Activated naive CD8-positive, alpha-beta T cell treated with anti-CD3 and anti-CD28 coated beads, Interleukin-2, amount 50 U/mL, for 24 hours (primary cell): ENCODE measurements at places on chromosomes 4 and X.
A peak's percentile ranks its signal among the peaks of the same experiment; 100 is the strongest.

DNA sequence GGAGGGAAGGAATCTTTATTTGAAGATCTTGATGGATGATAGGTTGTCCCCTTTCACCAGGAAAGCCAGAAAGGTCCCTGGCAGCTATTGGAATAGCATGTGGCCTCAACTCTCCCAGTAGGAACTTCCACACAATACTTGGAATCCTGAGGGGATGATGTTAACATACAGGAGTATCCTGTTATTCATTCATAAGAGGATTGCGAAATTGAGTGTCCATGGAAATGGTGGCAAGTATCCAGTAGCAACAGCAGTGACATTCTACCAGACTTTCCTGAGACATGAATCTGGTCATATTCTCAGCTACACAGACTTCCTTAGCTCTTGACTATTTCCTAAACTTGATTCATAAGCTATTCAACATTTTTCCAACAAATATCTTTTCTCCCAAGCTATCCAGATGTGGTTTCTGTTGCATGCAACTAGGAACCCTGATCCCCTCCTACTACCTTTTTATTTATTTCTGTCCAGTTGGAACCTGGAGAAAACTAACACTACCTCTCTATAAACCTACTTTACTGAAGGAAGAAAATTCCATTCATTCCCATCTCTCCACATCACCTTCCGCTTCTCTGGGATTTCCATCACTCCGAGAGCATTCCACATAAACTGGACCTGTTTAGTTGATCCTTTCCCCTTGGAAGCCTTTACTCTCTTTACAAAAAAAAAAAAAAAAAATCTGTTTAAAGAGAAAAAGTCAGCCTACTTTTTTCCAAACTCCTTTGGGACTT, 101.8 kb downstream of the ANXA5 start:
- peaks cover 7% of the 10 kb centered on the region for H3K27me3 ChIP-seq
- peaks cover 6% of the 10 kb centered on the region for H3K4me1 ChIP-seq
- H3K27ac ChIP-seq: no peak overlapping the region
- no peak overlapping the region for H3K4me3 ChIP-seq
- DNase-seq: no peak

DNA sequence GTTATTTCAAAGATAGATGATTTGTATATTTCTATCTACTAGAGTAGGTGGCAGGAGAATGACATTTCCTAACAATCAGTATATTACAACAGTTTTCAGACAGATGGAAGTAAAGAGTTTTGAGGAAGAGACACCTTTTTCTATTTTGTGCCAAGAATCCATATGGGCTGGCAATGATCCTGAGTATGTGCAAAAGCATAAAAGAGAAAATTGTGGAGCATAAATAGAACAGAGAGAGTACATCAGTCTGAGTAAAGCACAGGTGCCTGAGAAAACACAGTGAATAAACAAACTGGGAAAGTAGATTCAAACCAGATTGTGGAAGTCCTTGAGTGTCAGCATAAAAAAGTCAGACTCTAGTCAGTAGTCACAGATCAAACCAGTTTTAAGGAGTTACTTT, 96.8 kb upstream of the WDR44 start:
- H3K4me1 ChIP-seq: no peaks in the 10 kb centered on the region
- no peaks in the 10 kb centered on the region for H3K36me3 ChIP-seq
- H3K27ac ChIP-seq: no peak overlapping the region
- H3K27me3 ChIP-seq: no peaks in the 10 kb centered on the region
- H3K4me3 ChIP-seq: no peak overlapping the region
- DNase-seq: no peak

- H3K4me1 ChIP-seq: no peaks in the 10 kb centered on the region
- DNase-seq: no peak
- H3K4me3 ChIP-seq: no peak overlapping the region
- no peaks in the 10 kb centered on the region for H3K27me3 ChIP-seq
- no peaks in the 10 kb centered on the region for H3K36me3 ChIP-seq
Measured at GRCh38 chrX:131359611-131360010, 70.5 kb upstream of the IGSF1 start.

DNA sequence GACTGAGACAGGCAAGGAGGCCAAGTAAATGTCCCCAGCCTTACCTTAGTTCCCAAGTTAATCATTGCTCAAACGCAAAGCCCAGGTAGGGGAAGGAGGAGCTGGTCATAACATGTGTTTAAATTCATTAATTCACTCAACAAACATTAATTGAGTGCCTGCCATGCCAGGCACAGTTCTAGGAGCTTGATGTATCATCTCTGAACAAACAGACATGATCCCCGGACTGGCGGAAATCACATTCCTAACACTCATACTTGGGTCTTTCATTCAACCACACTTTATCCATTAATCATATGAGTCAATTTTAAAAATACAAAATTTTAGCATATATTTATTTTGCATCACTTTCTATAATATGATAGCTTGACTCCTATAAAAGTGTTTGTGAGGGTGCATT, 335.3 kb upstream of the NOCT start:
- H3K27me3 ChIP-seq: peaks cover 18% of the 10 kb centered on the region
- no peaks in the 10 kb centered on the region for H3K4me1 ChIP-seq
- no peak overlapping the region for H3K4me3 ChIP-seq

- H3K36me3 ChIP-seq: peaks cover 19% of the 10 kb centered on the region
- DNase-seq: peak; percentile 79
- no peaks in the 10 kb centered on the region for H3K27me3 ChIP-seq
- peak within 1 kb of the TSS; percentile 85 for H3K4me3 ChIP-seq
- H3K4me1 ChIP-seq: peaks cover 39% of the 10 kb centered on the region
Measured at GRCh38 chrX:153333821-153334653, at the start of gene ZNF275. Gene ZNF275 (plus strand): TSS chrX:153334153. CDS start chrX:153336680, 2,527 bp downstream.

GRCh38 chr4:86831262-86832130, 17.7 kb downstream of the SLC10A6 start:
- no peak for DNase-seq
- H3K36me3 ChIP-seq: no peaks in the 10 kb centered on the region
- H3K4me3 ChIP-seq: no peak overlapping the region
- no peaks in the 10 kb centered on the region for H3K4me1 ChIP-seq
- no peaks in the 10 kb centered on the region for H3K27me3 ChIP-seq

- H3K27ac ChIP-seq: peak overlapping the region; percentile 98
- H3K36me3 ChIP-seq: peaks cover 11% of the 10 kb centered on the region
- H3K27me3 ChIP-seq: no peaks in the 10 kb centered on the region
- no peak for DNase-seq
- peak overlapping the region; percentile 92 for H3K4me3 ChIP-seq
Measured at GRCh38 chr4:152537881-152538280, 2.0 kb upstream of the FBXW7 start.

DNA sequence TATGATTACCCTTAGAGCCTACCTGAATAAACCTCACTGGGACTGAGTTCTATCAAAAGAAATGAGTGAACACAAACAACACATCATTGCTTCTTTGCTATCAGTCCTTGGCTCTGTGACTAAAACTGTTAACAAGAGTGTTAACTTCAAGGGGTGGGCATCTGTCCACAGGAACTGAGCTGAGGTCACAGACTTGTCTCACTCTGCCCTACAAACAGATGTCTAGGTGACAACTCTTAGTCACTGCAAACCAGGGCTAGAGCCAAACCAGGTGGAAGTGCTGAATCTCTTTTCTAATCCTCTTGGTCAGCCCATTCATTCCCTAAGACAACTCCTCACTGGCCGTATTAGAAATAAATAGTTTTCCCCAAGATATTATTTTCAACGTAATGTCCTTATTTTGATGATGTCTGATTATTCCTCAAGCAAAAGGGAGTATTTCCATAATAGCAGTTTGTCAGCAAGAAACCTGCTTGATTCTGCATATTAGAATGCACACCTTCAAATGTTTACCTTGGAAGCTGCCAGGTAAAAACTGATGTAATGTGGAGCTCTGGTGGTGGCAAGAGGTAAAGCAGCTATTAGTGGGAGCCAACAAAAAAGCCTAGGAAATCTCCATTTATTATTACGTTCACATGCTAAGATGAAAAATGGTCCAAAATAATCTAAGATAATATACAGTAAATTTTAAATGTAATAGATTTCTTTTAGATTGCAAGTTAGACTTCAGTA, 4.0 kb downstream of the COL25A1 start:
- peaks cover 15% of the 10 kb centered on the region for H3K4me1 ChIP-seq
- H3K27me3 ChIP-seq: peaks cover 48% of the 10 kb centered on the region
- H3K27ac ChIP-seq: no peak overlapping the region
- H3K4me3 ChIP-seq: no peak overlapping the region
- H3K36me3 ChIP-seq: no peaks in the 10 kb centered on the region

DNA sequence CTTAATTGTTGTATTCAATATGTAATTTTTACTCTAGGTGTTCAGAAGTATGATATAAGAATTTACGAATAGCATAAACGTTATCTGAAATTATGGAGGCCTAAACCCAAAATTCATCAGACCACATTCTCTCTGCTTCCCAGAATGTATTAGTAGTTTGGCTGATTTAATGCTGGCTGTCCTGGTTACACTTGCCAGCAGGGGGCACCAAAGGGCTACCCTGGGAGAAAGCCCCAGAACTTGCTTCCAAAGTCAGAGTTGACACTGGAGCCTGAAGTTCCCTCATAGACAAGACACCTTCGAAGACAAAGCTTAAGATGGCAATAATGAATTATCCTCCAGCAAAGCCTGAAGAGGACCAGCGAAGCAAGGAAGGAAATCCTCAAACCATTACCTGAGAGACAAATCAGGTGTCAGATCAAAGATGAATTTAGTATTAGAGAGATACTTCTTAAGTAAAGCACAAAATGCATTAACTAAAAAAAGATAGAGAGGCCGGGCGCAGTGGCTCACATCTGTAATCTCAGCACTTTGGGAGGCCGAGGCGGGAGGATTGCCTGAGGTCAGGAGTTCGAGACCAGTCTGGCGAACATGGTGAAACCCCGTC, 11.3 kb upstream of the ANOS1 start:
- H3K4me1 ChIP-seq: no peaks in the 10 kb centered on the region
- peak; percentile 50 for DNase-seq
- no peak overlapping the region for H3K27ac ChIP-seq
- H3K4me3 ChIP-seq: no peak overlapping the region
- H3K27me3 ChIP-seq: peaks cover 3% of the 10 kb centered on the region

DNA sequence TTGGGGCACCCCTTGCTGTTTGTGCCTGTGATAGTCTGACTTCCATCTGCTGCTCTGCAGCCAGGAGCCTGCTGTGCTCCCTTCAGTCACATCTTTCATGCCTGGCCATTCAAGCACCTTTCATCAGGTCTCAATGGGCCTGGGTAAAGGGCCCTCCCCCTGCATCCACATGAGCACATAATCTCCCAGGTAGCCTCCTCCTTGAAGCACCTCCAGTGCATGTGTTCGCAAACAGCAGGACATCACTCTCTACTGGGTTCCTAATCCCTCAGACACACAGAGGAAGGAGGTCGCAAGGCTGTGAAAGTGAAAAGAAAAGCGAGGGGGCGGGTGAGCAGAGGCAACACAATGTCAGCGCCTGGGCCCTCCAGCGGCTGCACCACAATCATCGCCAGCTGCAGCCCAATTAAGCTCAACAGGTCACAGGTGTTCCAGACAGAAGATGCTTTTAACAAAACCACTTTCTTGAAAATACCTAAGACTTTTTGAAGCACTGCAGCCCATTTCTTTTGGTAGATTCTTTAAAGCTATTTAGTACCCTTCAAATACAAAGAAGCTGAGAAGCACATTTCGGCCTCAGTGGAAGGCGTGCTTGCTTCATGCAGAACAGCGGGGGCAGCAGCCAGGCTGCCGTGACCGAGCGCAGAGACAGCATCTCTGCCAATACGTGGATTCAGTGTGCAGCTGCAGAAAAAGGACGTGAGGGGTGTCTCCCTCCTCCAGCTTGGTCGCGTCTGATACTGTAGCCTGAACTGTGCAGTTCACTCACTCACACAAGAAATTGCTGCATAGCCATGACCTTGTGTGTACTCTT, 92.2 kb upstream of the SPRY1 start:
- no peaks in the 10 kb centered on the region for H3K27me3 ChIP-seq
- peaks cover 16% of the 10 kb centered on the region for H3K36me3 ChIP-seq
- no peak overlapping the region for H3K27ac ChIP-seq

DNA sequence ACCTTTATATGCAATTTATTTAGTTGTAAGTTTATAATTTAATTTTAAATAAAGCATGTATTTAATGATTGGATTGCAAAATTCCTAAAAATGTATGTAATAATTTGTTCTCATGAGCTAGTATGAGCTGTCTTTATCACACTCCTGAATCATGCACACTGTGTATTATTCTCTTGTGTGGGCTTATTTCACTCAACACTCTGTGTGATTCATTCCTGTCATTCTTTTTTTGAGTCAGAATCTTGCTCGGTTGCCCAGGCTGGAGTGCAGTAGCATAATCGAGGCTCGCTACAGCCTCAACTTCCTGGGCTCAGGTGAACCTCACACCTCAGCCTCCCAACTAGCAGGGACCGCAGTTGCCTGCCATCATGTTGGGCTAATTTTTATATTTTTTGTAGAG, 123.1 kb upstream of the SLC34A2 start:
- no peak overlapping the region for H3K4me3 ChIP-seq
- no peak overlapping the region for H3K27ac ChIP-seq
- no peaks in the 10 kb centered on the region for H3K36me3 ChIP-seq
- no peak for DNase-seq
- H3K27me3 ChIP-seq: peaks cover 5% of the 10 kb centered on the region

- peaks cover 8% of the 10 kb centered on the region for H3K27me3 ChIP-seq
- H3K36me3 ChIP-seq: no peaks in the 10 kb centered on the region
- DNase-seq: no peak
- peaks cover 6% of the 10 kb centered on the region for H3K4me1 ChIP-seq
- no peak overlapping the region for H3K4me3 ChIP-seq
- H3K27ac ChIP-seq: no peak overlapping the region
Measured at GRCh38 chr4:172996571-172997216, 171.9 kb upstream of the GALNT7 start.

DNA sequence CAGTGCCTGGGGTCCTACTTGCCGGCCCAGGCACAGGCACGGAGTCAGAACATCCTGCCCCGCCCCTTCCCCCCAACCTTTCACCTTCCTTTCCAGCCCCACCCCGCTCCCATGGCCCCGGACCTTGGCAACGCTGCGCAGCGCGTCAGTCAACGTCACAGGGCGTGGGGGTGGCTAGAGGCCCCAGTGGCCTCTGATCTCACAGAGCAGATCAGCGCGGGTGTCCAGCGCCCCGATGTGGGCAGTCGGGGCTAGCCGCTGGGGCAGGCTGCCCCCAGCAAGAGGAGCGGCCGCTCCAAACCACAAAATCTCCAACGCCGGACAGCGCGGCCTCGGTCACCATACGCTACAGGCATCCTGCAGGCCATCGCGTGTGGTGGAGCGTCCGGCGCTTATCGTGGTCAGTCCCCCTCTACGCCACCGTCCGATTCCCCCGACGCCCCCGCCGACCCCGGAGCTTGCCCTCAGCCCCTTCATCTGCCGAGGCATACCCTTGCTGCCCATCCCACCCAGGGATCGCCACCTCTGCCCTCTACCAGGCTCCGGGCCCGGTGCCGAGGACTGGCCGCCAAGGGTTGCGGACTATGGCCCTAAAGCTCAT, 69.6 kb upstream of the APOOL start:
- DNase-seq: no peak
- no peaks in the 10 kb centered on the region for H3K36me3 ChIP-seq
- H3K4me1 ChIP-seq: no peaks in the 10 kb centered on the region
- H3K4me3 ChIP-seq: no peak overlapping the region
- no peak overlapping the region for H3K27ac ChIP-seq

DNA sequence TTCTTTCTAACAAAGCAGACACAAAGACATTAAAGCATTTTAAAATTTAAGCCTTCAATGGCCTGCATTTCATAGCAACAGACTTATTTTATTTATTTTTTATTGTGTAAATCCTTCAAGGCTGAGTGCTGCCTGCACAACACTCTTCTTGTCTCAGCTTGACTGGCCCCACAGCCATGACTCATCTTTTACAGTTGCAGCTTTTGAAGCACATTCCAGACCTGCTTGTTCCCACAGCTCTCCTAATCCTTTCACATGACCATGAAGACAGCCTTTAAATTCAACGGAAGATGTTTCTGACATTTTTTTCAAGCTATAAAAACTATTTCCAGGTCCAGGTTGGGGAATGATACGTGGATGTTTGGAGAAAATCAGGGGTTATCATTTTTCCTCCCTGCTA, 276.9 kb upstream of the TACR3 start:
- no peaks in the 10 kb centered on the region for H3K36me3 ChIP-seq
- no peak overlapping the region for H3K4me3 ChIP-seq
- DNase-seq: no peak
- H3K4me1 ChIP-seq: no peaks in the 10 kb centered on the region
- no peaks in the 10 kb centered on the region for H3K27me3 ChIP-seq
